ENCODE measurements at places on chromosomes 4 and X. TPM values are rescaled to one million over a fixed set of nuclear protein-coding genes. Genes with fewer than 3 reads are reported as not detected.

GRCh38 chrX:8179656-8180055, 8.6 kb upstream of the VCX2 start:
- DNase-seq, result no peak
- H3K27me3 ChIP-seq, result no peaks in the 10 kb centered on the region
- H3K4me1 ChIP-seq, result no peaks in the 10 kb centered on the region
- H3K36me3 ChIP-seq, result no peaks in the 10 kb centered on the region

The MAGEE1 gene
- total RNA-seq, result 7.9 TPM

The NALF2 gene
- 0.11 TPM for total RNA-seq

DNA sequence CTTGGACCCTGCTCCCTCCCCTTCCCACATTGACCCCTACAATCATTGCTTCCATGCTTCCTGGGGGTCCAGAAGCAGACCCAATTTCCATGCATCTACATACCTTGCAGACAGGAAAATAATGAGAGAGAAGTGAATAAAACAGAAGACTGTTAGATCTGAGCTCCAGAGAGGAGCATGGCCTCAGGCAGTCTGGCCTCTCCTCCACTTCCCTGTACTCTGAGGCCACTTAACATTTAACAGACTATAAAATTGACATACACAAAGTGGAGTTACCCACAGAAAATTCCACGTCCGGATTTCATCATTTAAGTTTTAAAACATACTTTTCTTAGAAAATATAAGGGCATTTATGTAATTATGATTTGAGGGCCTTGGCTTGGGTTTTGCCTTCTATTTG, 2.1 kb upstream of the PRSS12 start:
- H3K27ac ChIP-seq, result peak overlapping the region; percentile 81
- peak overlapping the region; percentile 27 for H3K4me3 ChIP-seq
- no peaks in the 10 kb centered on the region for H3K36me3 ChIP-seq
- no peak for DNase-seq

DNA sequence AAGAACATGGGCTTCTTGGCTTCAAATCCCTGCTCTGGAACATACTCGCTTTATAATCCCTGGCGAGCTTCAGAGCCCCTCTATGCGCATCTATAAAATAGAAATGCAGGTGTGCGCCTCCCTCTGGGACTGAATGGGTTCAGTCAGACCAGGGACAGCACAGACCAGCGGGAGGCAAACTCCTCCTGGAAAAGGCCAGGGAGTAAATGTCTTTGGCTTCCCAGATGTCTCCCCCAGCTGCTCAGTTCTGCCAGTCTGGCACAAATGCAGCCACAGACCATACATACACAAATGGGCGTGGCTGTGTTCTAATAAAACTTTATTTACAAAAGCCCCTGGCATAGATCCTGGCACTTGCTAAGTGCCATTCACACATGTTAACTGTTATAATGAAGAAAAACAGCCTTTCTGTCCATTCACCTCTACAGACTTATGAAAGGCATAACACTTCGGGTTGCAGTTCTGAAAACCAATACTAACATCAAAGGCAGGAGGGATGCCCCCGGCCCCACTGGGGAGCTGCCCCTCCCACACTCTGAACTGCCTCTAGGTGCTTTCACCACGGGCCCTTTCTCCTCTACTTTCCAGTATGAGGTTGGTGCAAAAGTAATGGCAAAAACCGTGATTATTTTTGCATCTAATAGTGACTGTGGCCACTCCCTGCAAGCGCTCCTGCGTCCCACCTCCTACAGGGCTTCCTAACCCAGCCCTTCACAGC, 4.6 kb downstream of the JAKMIP1 start:
- peaks cover 74% of the 10 kb centered on the region for H3K27me3 ChIP-seq
- H3K36me3 ChIP-seq, result no peaks in the 10 kb centered on the region
- H3K4me3 ChIP-seq, result no peak overlapping the region
- peaks cover 3% of the 10 kb centered on the region for H3K4me1 ChIP-seq
- no peak overlapping the region for H3K27ac ChIP-seq
- no peak for DNase-seq

DNA sequence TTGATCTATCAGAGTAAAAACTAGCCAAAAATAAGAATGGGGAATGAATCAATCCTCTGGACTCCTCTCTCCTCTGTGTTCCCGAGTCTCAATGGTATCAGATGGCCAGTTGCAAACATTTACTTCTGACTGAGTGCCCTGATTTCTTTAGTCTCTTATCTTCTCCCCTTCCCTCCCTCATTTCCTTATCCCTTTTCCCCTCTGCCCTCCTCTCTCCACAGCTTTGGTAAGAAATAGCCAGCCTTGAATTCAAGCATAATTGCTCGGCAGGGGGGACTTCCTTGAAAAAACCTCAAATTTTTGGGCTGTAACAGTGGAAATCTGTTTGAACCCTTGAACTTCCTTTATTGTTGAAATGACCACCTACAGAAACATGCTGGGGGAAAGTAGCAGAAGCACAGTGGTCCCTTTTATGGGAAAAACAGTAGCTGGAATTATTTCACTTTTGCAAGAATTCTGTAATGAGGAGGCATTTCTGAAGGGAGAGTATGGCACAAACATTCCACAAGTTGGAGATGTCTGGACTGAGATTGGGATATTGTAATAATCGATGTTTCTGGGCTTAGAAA, 40.3 kb downstream of the NHS start:
- no peak for DNase-seq
- H3K36me3 ChIP-seq, result no peaks in the 10 kb centered on the region
- peaks cover 15% of the 10 kb centered on the region for H3K27me3 ChIP-seq
- peaks cover 38% of the 10 kb centered on the region for H3K4me1 ChIP-seq

- peak overlapping the region; percentile 99 for H3K27ac ChIP-seq
- DNase-seq, result no peak
- no peak overlapping the region for H3K4me3 ChIP-seq
- no peaks in the 10 kb centered on the region for H3K27me3 ChIP-seq
- H3K4me1 ChIP-seq, result peaks cover 27% of the 10 kb centered on the region
Observed at GRCh38 chrX:52353838-52354237, 15.0 kb upstream of the XAGE2 start.

GRCh38 chrX:94932278-94932965, 1258.4 kb downstream of the FAM133A start:
- H3K4me1 ChIP-seq, result peaks cover 8% of the 10 kb centered on the region
- H3K27me3 ChIP-seq, result no peaks in the 10 kb centered on the region
- DNase-seq, result no peak
- peak overlapping the region; percentile 17 for H3K27ac ChIP-seq
- peaks cover 3% of the 10 kb centered on the region for H3K36me3 ChIP-seq
- no peak overlapping the region for H3K4me3 ChIP-seq

The NEIL3 gene
- total RNA-seq, result 5.9 TPM

DNA sequence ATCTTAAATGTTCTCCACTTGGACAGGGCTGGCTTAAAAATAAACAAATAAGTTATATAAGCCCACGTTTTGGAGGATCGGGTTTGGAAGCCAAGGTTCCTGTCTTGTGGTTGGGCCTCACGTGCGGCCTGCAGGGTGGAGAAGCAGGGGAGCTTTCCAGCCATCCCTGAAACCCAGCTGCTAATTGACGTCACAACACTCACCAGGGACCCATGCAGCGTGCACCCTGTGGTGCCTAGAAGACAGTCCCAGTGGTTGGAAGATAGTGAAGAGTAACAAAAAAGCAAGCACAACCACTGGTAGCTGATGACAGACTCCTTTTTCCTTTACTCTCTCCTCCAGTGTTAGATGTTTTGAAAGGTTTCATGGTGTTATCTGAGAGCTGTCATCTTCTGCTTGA, 142.0 kb upstream of the RBPJ start:
- no peak for DNase-seq
- no peaks in the 10 kb centered on the region for H3K36me3 ChIP-seq
- H3K27me3 ChIP-seq, result no peaks in the 10 kb centered on the region
- H3K4me1 ChIP-seq, result peaks cover 4% of the 10 kb centered on the region
- H3K4me3 ChIP-seq, result no peak overlapping the region
- H3K27ac ChIP-seq, result no peak overlapping the region

DNA sequence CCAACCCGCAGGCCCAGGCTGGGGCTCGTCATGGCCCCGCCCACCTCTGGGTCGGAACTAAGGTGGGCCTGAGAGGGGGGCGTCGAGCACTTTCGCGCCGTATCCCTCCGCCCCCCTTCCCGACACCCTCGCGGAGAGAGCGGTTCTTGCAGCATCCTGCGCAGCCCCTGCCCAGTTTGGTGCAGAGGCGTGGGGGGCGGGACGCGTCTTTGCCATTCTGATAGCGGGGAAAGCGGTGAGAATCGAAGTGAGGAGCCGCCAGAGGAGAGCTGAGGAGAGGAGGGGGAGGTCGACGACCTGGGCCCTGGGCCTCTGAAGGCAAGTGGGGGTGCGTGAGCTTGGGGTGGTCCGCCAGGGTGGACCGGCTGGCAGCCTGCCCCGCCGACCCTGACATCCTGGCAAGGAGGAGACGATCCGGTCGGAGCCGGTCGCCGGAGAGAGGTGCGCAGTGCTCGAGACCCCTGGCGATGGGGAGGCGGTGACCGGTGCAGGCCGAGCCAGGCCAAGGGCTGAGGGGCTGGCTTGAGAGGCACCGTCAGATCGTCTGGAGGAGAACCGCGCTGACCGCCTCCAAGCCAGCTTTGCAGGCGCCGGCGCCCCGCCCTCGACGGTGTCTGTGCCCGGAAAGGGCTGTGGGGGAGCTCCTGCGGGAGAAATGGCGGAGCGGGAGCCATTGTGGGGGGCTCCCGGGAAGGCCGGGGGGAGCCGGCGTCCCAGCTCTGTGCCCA, 25.5 kb downstream of the GPRASP3 start:
- DNase-seq, result no peak
- H3K36me3 ChIP-seq, result peaks cover 4% of the 10 kb centered on the region
- H3K4me3 ChIP-seq, result no peak overlapping the region
- no peaks in the 10 kb centered on the region for H3K27me3 ChIP-seq

DNA sequence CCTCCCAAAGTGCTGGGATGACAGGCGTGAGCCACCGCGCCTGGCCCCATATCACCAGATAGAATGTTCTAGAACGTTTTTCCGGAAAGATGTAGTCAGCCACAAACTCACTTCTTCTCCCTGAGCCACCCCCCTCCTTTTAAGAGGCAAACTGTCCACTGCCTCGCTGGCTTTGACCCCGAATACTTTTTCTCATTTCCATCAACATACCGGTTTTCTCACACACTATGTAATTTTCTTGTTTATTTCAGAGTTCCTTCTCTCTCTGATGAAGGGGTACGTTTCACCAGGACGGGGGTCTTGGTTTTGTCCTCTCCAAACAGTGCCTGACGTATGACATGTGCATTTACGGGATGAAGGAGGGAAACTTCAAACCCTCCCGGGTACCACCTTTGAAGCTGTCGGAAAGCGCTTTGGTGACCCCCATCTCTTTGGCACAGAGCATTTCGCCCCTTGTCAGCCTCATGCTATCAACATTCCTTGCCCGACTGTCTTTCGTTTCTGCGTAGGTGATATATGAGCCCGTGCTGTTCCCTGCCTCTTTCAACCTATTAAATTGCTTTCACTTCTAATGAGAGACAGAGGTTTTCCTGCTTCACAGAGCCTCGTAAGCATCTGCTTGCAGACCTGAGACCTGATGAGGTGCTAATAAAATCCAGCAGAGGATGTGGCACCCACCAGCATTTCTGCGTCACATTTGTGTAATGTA, 73.8 kb downstream of the CRLF2 start:
- DNase-seq, result no peak
- no peaks in the 10 kb centered on the region for H3K27me3 ChIP-seq
- H3K36me3 ChIP-seq, result no peaks in the 10 kb centered on the region
- H3K4me3 ChIP-seq, result no peak overlapping the region

The MAP3K15 gene
- total RNA-seq, result 1.6 TPM

DNA sequence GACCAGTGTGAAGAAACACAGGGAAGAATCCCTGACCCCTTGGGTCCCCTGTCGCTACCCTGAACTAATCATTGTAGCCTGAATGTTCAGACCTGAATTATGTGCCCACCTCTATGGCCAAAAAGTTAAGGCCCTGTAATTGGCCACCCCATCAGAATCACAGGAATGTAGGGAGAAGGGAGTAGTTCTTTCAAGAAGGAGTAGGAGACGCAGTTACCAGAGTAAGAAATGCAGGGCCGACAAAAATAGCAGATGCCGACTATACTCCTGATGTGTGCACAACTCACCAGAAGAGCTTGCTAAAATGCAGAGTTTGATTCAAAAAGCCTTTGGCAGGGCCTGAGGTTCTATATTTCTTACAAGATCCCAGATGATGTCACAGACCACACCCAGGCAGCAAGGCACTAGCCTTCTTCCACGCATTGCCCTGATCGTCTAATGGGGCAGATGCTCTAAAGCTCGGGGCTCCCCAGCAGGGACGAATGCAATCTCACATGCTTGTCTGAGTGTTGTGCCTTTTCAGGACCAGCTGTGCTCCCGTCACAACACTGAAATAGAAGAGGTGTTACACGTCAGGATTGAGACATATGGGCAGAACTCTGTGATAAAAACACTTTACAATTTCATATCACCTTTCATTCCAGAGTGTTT, 161.0 kb upstream of the FAM241A start:
- peaks cover 24% of the 10 kb centered on the region for H3K27me3 ChIP-seq
- no peak overlapping the region for H3K27ac ChIP-seq
- H3K36me3 ChIP-seq, result no peaks in the 10 kb centered on the region
- no peak for DNase-seq
- H3K4me3 ChIP-seq, result no peak overlapping the region
- H3K4me1 ChIP-seq, result peaks cover 37% of the 10 kb centered on the region

- no peak overlapping the region for H3K4me3 ChIP-seq
- no peak overlapping the region for H3K27ac ChIP-seq
- no peaks in the 10 kb centered on the region for H3K4me1 ChIP-seq
- H3K27me3 ChIP-seq, result no peaks in the 10 kb centered on the region
- DNase-seq, result no peak
Observed at GRCh38 chr4:66613591-66613990, 931.7 kb downstream of the CENPC start.

- no peaks in the 10 kb centered on the region for H3K27me3 ChIP-seq
- no peak for DNase-seq
- no peaks in the 10 kb centered on the region for H3K4me1 ChIP-seq
- no peak overlapping the region for H3K4me3 ChIP-seq
- peaks cover 5% of the 10 kb centered on the region for H3K36me3 ChIP-seq
Observed at GRCh38 chrX:80576806-80577533, 156.7 kb downstream of the TENT5D start.

DNA sequence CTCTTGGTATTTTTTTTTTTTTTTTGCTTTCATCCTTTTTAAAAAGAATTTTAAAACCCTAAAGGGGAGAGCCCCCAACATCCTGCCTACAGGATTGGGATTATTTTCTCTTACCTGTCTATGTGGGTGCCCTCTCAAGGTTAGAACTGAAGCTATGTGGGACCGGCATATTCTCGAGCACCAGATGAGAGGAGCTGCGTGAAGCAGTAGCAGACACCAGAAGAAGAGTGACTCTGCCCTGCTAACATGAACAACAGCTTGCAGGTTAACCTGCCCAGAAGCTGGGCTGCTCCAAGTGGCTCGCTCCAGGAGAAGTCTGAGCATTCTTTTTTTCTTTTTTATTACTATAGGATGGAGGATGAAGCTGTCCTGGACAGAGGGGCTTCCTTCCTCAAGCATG, 102.6 kb upstream of the SLC4A4 start:
- H3K4me1 ChIP-seq, result peaks cover 43% of the 10 kb centered on the region
- no peak overlapping the region for H3K27ac ChIP-seq
- no peaks in the 10 kb centered on the region for H3K27me3 ChIP-seq
- no peak for DNase-seq
- no peaks in the 10 kb centered on the region for H3K36me3 ChIP-seq
- H3K4me3 ChIP-seq, result no peak overlapping the region

All from mesothelial cell of epicardium (in vitro differentiated cells).